ENCODE measurements at places on chromosomes 6 and 20.

GRCh38 chr6:160285541-160286105 is 27.0 kb upstream of the SLC22A2 start:
- H3K27me3 ChIP-seq = no peaks in the 10 kb centered on the region
- no peaks in the 10 kb centered on the region for H3K4me1 ChIP-seq
- H3K27ac ChIP-seq = no peak overlapping the region
- no peak overlapping the region for H3K4me3 ChIP-seq
- no peaks in the 10 kb centered on the region for H3K36me3 ChIP-seq
- DNase-seq = no peak

DNA sequence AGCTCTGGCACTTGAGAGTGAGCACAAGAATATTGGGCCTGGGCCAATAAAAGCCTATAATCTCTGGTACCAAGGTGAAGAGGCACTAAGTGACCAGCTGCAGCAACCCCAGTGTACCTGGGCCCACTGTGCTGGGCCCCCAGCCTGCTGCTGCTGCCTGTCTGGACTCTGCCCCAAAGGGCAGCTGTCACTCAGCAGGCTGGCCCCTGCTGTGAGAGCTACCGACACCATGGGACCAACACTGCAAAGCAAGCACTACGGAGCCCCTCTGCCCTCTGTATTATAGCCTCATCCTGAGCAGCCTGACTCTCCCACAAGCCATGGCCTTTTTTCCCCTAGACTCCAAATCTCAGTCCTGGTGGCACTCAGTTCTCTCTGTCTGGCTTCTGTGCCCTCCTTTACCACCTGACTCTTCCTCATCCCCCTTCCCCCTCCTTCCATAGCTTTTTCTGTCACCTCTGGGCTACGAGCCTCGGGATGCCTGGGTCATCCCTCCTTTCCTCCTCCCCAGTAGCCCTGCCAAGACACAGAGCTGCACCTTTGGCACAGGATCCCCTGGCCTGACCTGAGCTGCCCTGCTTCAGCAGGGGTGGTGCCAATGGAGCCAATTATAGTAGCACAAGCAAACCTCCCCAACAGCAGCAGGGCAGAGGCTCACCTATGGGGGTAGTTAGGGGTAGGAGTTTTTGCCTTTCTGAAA is 14.2 kb downstream of the RRP36 start:
- no peak overlapping the region for H3K27ac ChIP-seq
- H3K4me3 ChIP-seq = no peak overlapping the region
- no peaks in the 10 kb centered on the region for H3K27me3 ChIP-seq

- no peak overlapping the region for H3K27ac ChIP-seq
- no peaks in the 10 kb centered on the region for H3K4me1 ChIP-seq
- no peaks in the 10 kb centered on the region for H3K27me3 ChIP-seq
- no peak for DNase-seq
- H3K4me3 ChIP-seq = peak overlapping the region; percentile 23
These were observed 117.2 kb upstream of the BACH2 start for GRCh38 chr6:90413867-90414266.

DNA sequence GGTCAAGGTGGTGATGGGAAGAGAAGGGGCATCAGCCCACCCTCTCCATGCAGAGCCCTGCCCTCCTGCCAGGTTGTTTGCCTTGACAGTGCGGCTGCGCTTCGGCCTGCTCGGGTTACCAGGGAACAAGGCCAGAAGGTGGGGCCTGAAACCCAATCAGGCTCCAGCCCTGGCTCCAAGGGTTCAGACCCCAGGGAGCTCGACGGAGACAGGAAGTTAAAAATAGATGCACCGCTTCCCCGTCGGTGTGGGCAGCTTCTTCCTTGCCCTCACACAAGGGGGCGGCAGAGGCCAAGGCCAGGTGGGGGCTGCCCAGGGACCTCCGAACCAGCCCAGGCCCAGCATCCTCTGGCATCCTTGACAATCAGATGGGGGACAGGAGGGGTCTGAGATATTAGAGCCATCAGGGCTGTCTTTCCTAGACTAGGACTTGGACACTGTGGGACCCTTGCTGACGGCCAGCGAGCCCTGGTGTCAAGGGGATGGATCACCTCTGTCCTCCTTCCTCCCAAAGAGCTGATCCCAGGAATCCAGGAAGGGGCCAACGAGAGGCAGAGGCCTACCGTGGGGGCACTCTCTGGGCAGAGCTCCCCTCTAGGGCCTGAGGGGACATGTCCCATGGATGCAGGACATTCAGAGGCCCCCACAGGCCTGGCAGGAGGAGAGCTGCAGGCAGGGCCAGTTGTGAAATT is 65.2 kb downstream of the RIPOR3 start:
- peaks cover 16% of the 10 kb centered on the region for H3K4me1 ChIP-seq
- DNase-seq = no peak
- no peak overlapping the region for H3K27ac ChIP-seq

- no peaks in the 10 kb centered on the region for H3K27me3 ChIP-seq
- no peak overlapping the region for H3K4me3 ChIP-seq
- peaks cover 5% of the 10 kb centered on the region for H3K4me1 ChIP-seq
- no peaks in the 10 kb centered on the region for H3K36me3 ChIP-seq
These were observed 258.7 kb downstream of the DLL1 start for GRCh38 chr6:170032197-170032596.

DNA sequence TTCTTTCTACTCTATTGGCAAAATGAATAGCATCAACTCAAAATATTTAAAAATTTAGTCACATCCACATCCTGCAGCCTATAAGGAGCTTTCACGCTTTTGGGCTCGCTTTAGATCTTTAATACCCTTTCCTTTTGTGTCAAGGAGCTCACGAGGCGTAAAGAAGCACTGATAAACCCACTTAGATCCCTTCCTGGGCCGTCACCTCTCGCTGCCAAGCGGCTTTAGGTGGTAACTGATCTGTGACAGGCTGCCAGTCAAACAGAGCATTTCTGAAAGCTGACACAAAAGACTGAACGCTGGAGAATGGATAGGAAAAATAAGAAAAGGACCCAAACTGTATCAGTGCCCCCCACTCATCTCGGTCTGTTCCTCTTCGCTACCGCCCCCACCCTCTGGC is 385.7 kb upstream of the MMS22L start:
- no peaks in the 10 kb centered on the region for H3K27me3 ChIP-seq
- no peak overlapping the region for H3K27ac ChIP-seq
- H3K4me1 ChIP-seq = peaks cover 12% of the 10 kb centered on the region
- no peak for DNase-seq
- peak overlapping the region; percentile 48 for H3K4me3 ChIP-seq
- H3K36me3 ChIP-seq = no peaks in the 10 kb centered on the region

GRCh38 chr6:125869427-125869826 is 78.7 kb downstream of the NCOA7 start:
- peaks cover 27% of the 10 kb centered on the region for H3K4me1 ChIP-seq
- DNase-seq = no peak
- H3K36me3 ChIP-seq = no peaks in the 10 kb centered on the region
- no peak overlapping the region for H3K27ac ChIP-seq
- no peak overlapping the region for H3K4me3 ChIP-seq
- H3K27me3 ChIP-seq = no peaks in the 10 kb centered on the region
